ENCODE measurements at places on chromosomes 6 and 20. TPM values are rescaled to one million over a fixed set of nuclear protein-coding genes. Genes with fewer than 3 reads are reported as not detected.

CABLES2 gene
- 2.8 TPM for total RNA-seq

PROKR2 gene
- not detected for total RNA-seq

FBXO30 gene
- total RNA-seq, result 23.0 TPM

SGK2 gene
- total RNA-seq, result 1.1 TPM

ID1 gene
- 36.1 TPM for total RNA-seq

MEP1A gene
- not detected for total RNA-seq

PRSS16 gene
- 0.11 TPM for total RNA-seq

RALGAPB gene
- total RNA-seq, result 32.7 TPM

L3MBTL1 gene
- total RNA-seq, result 8.0 TPM

NOX3 gene
- not detected for total RNA-seq

DDO gene
- 3.0 TPM for total RNA-seq

ADGRB3 gene
- total RNA-seq, result under 0.01 TPM

SOX18 gene
- 0.12 TPM for total RNA-seq

GDAP1L1 gene
- total RNA-seq, result not detected

HSPA12B gene
- total RNA-seq, result 0.12 TPM

LIME1 gene
- total RNA-seq, result 7.0 TPM

TOX2 gene
- total RNA-seq, result 1.6 TPM

C6orf163 gene
- 2.1 TPM for total RNA-seq

KIF16B gene
- total RNA-seq, result 17.4 TPM

LRFN2 gene
- total RNA-seq, result not detected

CCN2 gene
- total RNA-seq, result 18.2 TPM

CFAP61 gene
- total RNA-seq, result 0.22 TPM

MBOAT1 gene
- total RNA-seq, result 11.6 TPM

TSBP1 gene
- not detected for total RNA-seq

RFX6 gene
- not detected for total RNA-seq

COL9A1 gene
- total RNA-seq, result not detected

KCNK15 gene
- total RNA-seq, result 1.6 TPM

C20orf144 gene
- 0.11 TPM for total RNA-seq

Measured in uterine smooth muscle cell (primary cell).